ENCODE measurements at places on chromosomes 3 and 15.

DNA sequence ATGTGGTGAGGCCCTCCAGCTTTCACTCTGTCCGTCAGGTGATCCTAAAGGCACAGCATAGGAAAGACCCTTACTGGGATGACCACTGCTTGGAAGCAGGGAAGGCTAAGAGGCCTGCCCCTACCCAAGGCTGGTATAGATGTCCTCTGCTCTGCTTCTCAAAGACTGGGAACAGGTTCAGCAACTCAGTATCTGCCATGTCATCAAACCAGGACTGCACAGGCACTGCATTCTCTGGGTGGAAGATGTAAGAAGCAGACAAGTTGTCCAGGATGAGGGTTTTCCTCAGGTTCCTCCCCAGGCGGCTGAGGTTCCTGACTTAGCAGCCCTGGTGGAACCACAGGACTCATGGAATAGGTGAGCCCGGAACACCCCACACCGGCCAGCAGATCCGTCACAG is 4.7 kb downstream of the FAM98B start:
- no peak for DNase-seq

DNA sequence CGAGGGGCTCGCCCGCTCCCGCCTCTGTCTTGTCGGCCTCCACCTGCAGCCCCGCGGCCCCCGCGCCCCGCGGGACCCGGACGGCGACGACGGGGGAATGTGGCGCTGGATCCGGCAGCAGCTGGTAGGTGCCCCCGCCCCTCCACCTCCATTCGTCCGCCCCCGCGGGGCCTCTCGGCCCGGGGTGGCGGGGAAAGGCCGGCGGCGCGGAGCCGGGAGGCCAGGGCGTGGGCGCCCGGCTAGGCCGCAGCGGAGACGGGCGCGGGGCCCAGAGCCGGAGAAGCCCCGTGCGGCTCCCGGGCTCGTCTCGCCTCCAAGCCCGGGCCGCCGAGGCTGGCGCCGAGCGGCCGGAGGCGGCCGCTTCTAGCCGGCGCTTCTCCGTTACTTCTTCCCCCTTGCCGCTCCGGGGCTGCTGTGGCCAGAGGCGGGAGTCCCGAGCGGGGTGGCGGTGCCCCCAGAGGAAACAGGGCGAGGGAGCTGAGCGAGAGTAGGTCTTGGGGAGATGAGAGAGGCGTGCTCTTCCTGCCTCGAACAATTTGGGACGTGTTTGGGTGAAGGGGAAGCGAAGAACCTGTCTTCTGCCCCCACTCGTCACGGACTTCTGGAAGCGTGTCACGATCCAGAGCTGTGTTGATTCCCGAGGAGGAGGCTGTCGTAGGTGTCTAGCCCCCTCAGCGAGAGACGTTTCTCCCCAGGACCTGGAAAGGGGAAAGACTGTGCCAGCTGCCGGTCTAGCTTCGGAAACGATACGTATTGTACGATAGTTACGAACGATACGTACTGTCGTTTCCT is 555 bp downstream of the ATP11B start:
- DNase-seq: peak; percentile 41

DNA sequence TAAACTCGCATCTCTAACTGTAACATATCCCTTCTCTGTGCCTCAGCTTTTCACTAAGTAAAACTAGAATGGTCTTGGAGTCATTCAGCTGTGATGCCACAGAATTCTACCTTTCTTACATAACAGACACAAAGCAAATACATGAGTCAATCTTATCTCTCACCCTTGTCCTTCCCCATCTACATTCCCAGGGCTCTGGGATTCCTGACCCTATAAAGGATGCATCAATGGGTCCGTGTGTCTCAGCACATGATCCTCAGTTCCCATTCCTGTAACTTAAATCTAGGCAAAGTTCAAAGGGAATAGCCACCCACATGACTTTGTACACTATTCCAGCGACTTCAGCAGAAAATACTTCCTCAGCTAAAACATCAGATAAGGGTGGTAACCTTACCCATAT is 11.8 kb upstream of the ARL8B start:
- no peak for DNase-seq

DNA sequence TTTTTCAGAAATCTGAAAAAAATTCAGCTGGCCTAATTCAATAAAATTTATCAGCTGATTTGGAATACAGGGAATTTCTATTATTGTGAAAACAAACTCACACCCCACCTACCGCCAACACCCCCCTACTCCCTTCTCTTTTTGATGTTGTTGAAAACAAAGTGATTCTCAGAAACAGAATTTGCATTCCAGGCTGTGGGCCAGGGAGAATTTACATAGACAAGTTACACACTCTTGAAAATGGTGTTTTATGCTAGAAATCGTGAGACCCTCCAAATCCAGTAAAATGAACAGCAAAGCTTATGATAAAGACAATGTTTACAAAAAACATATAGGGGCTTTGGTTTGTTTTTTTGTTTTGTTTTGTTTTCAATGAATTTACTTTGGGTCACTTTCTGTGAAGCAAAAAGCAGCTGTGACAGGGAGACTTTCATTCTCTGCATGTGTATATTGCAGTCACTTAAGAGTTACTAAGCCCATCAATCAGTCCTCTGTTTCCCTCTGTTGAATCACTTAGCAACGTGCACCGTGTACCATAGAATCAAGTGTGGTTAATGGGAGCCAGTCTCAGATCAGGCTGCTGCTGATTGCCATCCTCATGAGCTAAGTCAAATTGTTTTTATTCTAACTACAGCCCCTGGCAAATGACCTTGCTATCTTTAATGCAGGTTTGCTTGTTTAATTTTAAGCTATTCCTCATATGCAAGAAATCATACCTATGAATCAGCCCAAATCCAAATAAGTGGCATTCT is 159.8 kb downstream of the ALCAM start:
- no peak for DNase-seq

DNA sequence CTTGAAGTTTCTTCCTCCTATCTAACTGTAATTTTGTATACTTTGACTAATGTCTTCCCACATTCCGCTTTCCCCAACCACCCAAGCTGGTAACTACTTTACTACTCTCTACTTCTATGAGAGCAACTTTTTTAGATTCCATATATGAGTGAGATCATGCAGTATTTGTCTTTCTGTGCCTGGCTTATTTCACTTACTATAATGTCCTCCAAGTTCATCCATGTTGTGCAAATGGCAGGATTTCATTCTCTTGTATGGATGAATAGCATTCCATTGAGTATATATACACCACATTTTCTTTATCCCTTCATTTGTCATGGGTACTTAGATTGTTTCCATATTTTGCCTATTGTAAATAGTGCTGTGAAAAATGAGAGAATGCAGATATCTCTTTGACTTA is 78.5 kb upstream of the CCNL1 start:
- no peak for DNase-seq

- DNase-seq: no peak
These were observed 57.7 kb downstream of the BFSP2 start for GRCh38 chr3:133457465-133458067.

- DNase-seq: no peak
These were observed 82.8 kb downstream of the EBLN2 start for GRCh38 chr3:73144276-73144675.

DNA sequence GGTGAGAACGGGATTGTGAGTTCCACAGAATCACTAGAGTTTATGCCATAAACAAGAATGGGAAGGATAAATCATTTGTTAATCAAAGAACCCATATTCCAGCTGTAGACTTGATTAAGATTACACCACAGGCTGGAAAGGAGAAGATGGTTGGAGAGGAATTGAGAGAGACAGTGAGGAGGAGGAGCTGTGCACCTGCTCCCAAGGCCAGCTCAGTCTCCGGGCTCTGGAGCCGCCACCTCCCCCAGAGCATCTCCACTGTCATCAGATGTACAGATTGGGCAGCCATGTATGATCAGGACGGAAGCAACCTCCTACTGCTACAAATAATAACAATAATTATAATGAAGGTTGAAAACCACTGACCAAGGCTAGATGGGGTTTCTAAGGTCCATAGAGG is 170.0 kb downstream of the MINAR1 start:
- DNase-seq: no peak
